ENCODE measurements at places on chromosomes 2 and 18.

DNA sequence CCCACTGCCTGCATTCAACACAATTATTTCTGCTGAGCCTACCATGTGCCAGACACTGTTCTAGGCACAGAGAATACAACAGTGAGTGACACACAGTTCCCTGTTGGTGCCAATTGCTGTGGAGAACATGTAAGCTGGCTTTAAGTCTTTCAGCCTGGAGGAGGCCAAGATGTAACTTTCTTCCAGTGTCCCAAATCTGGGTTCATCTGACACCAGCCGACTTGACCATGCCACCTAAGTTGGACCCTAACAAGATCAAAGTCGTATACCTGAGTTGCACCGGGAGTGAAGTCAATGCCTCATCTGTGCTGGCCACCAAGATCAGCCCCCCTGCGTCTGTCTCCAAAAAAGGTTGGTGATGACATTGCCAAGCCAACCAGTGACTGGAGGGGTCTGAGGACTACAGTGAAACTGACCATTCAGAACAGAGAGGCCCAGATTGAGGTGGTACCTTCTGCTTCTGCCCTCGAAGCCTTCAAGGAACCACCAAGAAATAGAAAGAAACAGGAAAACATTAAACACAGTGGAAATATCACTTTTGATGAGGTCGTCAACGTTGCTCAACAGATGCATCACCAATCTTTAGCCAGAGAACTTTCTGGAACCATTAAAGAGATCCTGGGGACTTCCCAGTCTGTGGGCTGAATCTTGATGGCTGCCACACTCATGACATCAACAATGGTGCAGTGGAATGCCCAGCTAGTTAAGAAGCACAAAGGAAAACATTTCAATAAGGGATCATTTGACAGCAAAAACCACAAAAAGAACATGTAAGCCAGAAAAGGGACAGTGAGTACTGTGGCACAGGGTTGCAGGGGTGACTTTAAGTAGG is 6.3 kb downstream of the TRABD2A start:
- no peak for DNase-seq

DNA sequence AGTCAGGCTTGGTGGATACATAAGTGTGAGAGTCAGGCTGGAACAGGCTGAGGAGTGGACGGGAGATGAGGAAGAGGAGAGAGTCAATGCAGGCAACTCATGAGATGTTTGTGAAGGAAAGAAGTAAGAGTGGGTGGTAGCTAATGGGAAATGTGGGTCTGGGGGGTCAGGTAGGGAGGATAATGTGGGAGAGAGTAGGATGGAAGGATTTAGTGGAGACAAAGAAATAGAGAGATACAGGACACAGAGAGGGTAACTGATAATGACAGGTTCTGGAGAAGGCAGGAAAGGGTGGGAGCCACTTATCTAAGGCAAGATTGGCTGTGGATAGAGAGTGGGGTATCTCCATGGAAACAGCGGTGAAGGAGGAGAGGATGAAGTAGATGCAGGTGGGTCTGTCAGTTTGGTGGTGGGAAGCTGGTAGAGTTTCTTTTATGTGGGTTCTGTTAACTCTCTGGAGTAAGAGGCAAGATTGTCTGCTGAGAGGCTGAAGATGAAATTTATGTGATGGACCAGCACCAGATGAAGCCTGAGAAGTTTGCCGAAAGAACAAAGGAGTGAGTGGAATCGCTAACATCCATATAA is 190.6 kb upstream of the SPRED2 start:
- DNase-seq = no peak

DNA sequence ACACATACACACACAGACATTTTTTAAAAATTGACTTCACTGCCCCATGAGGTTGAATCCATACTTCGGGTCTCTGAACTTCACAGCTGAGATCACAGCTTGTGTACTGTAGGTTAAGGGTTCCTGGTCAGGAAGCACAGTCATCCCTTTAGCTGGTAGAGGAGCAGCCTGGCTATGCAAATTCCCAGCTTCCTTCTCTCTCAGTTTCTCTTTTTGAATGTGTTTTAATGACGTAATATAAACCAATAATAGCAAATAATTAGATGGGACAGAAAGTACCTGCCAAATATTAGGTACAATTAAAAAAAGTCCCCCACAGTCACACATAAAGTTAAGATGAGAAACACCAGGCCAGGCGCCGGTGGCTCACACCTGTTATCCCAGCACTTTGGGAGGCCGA is 178.7 kb downstream of the ZNF385B start:
- no peak for DNase-seq

DNA sequence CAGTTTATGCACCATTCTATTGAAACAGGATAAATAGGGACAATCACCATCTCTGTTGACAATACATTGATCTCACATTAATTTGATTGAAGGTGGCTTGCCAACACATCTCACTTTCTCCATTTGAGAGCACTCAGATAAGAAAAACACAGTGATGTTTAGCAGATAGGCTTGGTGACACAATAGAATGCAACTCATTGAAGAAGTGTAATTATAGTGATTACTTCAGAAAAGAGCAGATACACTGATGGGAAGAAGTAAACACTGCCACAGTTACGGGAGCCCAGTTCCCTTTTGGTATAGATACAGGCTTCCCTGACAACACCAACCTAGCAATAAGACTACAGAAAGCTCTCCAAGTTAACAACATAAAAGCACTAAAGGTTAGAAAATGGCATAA is 89.1 kb downstream of the FIGN start:
- DNase-seq = no peak
